ENCODE measurements at places on chromosomes 1 and 21.

- DNase-seq, result no peak
Observed at GRCh38 chr1:74857676-74858075, 124.7 kb downstream of the TYW3 start.

- DNase-seq, result no peak
Observed at GRCh38 chr1:30895382-30895943, 13.1 kb downstream of the SDC3 start.

GRCh38 chr1:220272047-220272840, at the start of gene RAB3GAP2:
TSS of gene RAB3GAP2 (minus strand) at chr1:220272453. CDS start at chr1:220272337, 116 bp downstream.
- peak; percentile 34 for DNase-seq

DNA sequence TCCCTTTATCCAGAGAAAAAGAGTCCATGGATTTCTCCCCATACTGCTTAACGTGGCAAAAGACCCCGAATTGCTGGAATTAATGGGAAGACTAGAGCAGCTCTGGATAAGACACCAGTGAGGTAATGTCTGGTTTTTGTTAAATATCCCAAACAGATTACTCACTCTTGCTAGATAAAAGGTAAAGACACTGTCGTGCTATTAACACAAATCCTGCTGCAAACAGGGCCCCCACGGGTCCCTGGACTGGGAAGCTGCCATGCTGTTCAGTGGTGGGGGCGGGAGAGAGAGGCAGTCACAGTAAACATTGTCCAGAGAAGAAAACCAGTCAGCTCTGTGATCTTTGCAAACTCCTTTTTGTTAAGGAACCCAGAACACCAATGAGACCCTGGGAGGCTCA, 15.2 kb upstream of the SRP9 start:
- no peak for DNase-seq

- no peak for DNase-seq
Observed at GRCh38 chr1:93615582-93616150, 66.0 kb downstream of the BCAR3 start.

GRCh38 chr1:5481889-5482288, 510.3 kb downstream of the NPHP4 start:
- no peak for DNase-seq

DNA sequence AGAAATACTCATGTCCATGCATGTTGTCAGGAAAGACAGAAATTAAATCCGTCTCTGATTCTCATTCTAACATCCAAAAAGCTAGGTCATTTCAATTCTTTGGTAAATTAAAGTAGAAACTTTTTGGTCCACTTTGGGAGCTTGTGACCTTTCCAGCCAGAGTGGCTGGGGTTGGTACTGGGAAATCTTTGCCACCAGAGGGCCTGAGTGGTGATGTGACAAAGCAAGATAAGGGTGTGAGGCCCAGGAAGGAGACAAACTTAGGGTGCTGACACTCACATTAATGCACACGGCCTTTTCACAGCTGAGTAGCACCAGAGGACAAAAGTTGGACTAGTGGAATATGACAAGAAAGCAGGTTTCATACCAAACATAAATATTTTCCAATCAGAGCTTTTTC, 144.3 kb downstream of the DNM3 start:
- DNase-seq, result no peak

DNA sequence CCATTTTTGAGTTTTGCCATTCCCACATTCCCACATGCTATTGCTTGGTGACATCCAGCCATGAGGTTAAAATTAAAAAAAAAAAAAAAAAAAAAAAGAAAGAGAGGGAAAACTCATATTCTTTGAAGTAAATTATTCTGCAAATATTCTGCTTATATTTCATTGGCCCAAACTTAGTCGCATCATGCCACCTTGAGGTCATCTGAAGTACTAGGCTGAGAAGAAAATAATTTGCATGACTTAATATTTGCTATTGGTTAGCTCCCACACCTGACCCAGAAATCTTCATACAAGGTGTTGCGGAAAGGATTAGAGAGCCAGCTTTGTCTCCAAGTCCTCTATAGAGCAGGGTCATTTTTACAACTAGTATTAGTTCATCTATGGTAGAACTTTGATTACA, 2206.0 kb downstream of the MRPL39 start:
- no peak for DNase-seq

DNA sequence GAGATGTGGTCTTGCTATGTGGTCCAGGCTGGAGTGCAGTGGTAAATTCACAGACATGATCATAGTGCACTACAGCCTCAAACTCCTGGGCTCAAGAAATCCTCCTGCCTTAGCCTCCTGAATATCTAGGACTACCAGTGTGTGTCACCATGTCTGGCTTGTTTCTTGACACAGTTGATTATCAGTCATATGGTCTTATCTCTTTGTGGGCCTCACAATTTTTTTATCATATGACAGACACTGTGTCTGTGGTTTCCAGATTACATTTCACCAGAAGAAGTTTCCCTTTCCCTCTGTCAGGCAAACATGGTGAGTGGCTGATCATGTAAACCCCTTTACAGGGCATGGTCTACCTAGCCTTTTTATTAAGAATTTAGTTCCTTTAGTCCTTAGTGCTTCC, 96.1 kb downstream of the HFM1 start:
- no peak for DNase-seq
